ENCODE measurements at places on chromosomes 3 and 15.

DNA sequence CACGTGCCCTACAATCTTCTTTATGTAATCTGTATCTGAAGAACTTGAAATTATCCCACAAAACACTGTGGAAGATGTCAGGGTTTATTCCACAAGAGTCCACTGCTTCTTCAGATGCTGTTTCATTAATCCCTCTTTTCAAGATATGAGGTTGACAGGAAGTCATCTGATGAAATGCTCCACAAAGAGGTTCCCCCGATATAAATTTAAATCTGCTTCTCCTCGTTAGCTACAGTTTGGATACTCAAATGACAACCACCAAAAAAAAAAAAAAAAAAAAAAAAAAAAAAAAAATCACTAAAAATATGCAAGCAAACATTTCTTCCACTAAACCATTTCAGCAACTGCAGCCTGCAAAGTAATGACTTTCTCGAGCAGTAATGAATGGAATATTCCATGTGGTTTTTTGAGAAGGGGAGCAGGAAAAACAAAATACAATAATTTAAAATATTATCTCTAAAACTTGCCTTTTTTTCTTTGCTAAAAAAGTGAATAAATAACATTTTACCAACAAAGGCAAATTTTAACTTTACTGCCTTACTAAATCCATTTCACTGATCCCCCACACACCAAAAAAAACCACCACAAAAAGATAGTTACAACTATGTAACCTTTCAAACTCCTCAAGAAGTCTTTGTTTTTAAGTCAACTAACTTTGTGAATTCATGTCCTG is 37.8 kb downstream of the DLG1 start:
- no peak for DNase-seq

GRCh38 chr3:47057212-47057671 is 77.8 kb downstream of the NBEAL2 start:
- no peak for DNase-seq

GRCh38 chr3:194139071-194139813 is 3.3 kb downstream of the HES1 start:
- DNase-seq = peak; percentile 45

DNA sequence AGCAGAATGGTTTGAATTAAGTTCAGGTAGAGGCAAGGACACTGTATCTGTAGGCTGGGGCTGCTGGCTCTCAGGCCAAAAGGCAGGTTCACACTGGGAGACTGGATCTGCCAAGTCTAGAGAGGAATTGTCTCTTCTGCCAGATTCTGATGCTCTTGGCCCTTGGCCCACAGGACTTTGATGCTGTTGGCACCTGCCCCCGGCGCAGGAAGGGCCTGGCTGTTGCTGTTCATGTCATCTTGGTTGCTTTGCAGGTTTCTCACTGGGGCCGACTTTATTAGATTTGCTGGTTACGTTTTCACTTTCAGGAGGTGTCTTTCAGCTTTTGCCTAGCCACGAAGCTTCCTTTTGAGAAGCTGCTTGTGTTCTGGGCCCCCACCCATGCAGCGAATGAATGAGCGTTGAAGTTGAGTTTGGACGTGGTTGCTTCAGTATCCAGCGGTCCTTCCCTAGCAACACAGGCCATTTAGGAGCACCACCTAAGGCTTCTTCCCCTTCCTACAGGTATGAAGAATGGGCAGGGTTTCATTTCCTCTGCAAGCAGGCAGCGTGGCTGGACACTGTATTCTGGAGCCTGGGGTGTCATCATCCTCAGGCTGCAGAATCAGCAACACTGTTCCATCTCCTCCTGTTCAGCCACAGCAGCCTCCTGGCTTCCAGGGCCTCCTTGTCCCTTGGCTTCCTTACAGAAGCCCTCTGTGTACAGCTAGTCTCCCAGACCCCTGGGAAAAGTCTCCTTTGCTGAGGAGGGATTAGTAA is 65.6 kb upstream of the PRR23C start:
- no peak for DNase-seq

DNA sequence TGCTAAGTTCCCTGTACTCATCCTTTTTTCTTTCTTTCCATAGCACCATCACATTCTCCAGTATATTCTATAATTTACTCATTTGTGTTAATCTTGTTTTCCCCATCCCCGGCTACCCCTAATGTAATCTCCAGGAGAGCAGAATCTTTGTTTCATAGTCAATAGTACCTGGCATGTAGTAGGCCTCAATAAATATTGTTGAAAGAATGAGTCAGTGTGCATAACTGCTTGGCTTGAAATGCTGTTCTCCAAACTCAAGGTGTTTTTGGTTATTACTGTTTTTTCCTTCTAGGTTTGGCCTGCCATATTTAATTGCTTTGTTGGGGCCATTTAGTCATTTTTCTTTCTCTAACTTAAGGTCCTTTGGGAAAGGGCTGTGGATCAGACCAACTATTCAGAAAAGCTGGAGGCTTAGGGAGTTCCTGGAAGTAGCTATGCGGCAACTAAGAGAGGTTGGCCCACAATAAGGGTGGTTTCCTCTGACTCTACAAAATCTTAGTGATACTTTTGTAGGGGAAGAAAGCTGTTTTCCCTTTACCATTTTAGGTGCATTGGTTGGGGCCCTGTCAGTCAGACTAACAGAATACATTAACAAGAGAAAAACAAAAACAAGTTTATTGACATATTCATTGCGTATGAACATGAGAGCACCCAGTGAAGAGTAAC is 28.4 kb downstream of the KAT2B start:
- no peak for DNase-seq

GRCh38 chr3:65433480-65433879 is 605.2 kb downstream of the MAGI1 start:
- DNase-seq = no peak

All from ACHN (cell line).